ENCODE measurements at places on chromosomes 5 and 9. TPM values are rescaled to one million over a fixed set of nuclear protein-coding genes. Genes with fewer than 3 reads are reported as not detected.

The PIK3R1 gene
- total RNA-seq, result 70.9 TPM

The RETREG1 gene
- 14.9 TPM for total RNA-seq

The FYB1 gene
- total RNA-seq, result 24.4 TPM

The PCA3 gene
- 0.16 TPM for total RNA-seq

The CCNJL gene
- total RNA-seq, result 19.6 TPM

The RBM18 gene
- total RNA-seq, result 21.6 TPM

GRCh38 chr5:94830520-94830919, 212.1 kb downstream of the SLF1 start:
- H3K4me1 ChIP-seq, result no peaks in the 10 kb centered on the region
- H3K36me3 ChIP-seq, result peaks cover 33% of the 10 kb centered on the region
- H3K4me3 ChIP-seq, result no peak overlapping the region
- no peak for DNase-seq

- no peaks in the 10 kb centered on the region for H3K36me3 ChIP-seq
- no peak overlapping the region for H3K4me3 ChIP-seq
- H3K27me3 ChIP-seq, result no peaks in the 10 kb centered on the region
Measured at GRCh38 chr5:139183502-139183901, 14.7 kb downstream of the SIL1 start.

- no peak for DNase-seq
- no peaks in the 10 kb centered on the region for H3K36me3 ChIP-seq
- H3K4me1 ChIP-seq, result no peaks in the 10 kb centered on the region
Measured at GRCh38 chr9:76441551-76442322, 17.2 kb upstream of the GCNT1 start.

DNA sequence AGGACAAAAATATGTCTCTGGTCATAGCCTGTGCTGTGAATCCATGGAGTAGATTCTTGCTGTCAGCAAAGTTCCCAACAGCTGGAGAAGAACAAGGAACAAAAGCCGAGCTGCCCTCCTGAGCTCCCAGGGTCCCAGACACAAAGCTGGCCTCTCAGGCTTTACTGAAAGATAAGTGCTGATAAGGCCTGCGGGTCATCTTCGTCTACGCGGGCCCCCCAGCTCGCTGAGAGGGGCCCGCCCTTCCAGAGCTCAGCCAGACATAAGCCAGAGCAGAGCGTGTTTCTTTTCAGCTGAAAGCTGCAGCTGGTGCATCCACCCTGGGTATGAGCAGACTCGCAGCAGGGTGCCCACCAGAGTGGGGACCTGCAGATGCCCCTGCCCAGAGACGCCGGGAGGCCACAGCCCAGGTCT, 84.7 kb downstream of the HSD17B3 start:
- H3K27me3 ChIP-seq, result peaks cover 66% of the 10 kb centered on the region
- peak overlapping the region; percentile 5 for H3K27ac ChIP-seq
- H3K4me3 ChIP-seq, result no peak overlapping the region
- DNase-seq, result peak; percentile 78
- H3K4me1 ChIP-seq, result peaks cover 11% of the 10 kb centered on the region
- H3K36me3 ChIP-seq, result no peaks in the 10 kb centered on the region

DNA sequence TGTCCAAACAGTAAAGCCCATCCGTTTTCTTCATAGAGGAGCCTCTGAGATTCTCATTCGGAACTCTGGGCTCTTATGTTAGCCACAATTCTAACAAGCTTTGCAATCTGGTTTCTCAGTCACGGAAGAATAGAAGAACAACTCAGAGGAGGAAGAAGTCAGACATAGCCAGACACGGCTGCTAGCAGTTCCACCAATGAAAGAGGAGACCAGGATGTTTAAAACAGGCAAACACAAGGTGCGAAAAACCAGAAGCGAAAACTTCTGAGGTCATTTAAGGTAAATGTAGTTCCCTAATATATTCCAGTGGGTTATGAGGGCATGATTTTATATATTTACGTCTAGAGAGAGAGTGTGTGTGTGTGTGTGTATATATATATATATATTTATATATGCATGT, 34.1 kb upstream of the GDNF start:
- H3K36me3 ChIP-seq, result no peaks in the 10 kb centered on the region
- no peak overlapping the region for H3K4me3 ChIP-seq
- H3K27me3 ChIP-seq, result no peaks in the 10 kb centered on the region
- H3K4me1 ChIP-seq, result no peaks in the 10 kb centered on the region

DNA sequence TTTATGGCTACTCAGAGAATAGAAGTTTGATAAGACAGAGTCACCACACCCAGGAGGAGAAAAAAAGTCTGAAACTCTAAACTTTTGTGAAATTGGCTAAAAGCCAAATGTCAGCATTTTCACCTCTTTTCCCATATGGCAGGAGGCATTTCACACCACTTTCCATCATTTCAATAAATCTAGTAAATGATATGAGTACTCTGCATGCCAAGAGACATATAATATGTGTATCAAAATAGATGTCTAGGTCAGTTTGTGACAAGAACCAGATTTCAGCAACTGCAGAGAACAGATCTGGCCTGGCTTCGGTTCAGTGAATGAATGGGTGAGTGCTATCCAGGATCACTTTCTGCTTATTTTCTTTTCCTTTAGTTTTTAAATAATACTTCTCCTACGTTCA, 470.8 kb downstream of the ENC1 start:
- no peaks in the 10 kb centered on the region for H3K36me3 ChIP-seq
- H3K4me1 ChIP-seq, result no peaks in the 10 kb centered on the region
- H3K27ac ChIP-seq, result no peak overlapping the region
- H3K4me3 ChIP-seq, result no peak overlapping the region
- no peaks in the 10 kb centered on the region for H3K27me3 ChIP-seq

GRCh38 chr9:120944948-120945347, 18.4 kb upstream of the TRAF1 start:
- H3K4me3 ChIP-seq, result no peak overlapping the region
- no peak overlapping the region for H3K27ac ChIP-seq
- H3K36me3 ChIP-seq, result no peaks in the 10 kb centered on the region
- H3K4me1 ChIP-seq, result peaks cover 21% of the 10 kb centered on the region
- DNase-seq, result no peak

- no peaks in the 10 kb centered on the region for H3K36me3 ChIP-seq
Measured at GRCh38 chr9:37309136-37309535, 113.4 kb upstream of the GRHPR start.

DNA sequence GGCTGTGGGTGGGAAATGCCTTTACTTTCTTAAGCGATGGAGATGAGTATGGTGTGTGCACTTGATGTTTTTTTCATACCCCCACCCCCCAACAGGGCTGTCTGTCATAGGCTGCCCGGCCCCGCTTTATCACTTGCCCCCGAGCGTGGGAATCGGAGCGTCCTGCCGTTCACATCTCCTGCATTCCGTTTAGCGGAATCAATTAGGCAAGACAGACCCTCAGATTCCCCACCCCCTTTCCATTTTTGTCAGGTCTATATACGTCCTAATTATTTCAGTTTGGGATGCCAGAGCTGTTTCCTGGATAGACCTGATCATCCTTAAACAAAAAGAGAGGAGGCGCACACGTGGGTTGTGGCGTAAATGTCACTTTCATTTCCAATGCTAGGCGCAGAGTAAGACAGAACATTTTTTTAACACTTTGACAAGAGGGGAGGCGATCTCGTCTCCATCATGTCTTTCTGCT, 217.2 kb downstream of the MEF2C start:
- no peaks in the 10 kb centered on the region for H3K36me3 ChIP-seq
- peaks cover 100% of the 10 kb centered on the region for H3K27me3 ChIP-seq
- H3K4me1 ChIP-seq, result peaks cover 8% of the 10 kb centered on the region
- H3K27ac ChIP-seq, result no peak overlapping the region

- DNase-seq, result no peak
- H3K27ac ChIP-seq, result no peak overlapping the region
- no peak overlapping the region for H3K4me3 ChIP-seq
Measured at GRCh38 chr5:50401336-50401735, 39.8 kb downstream of the EMB start.

DNA sequence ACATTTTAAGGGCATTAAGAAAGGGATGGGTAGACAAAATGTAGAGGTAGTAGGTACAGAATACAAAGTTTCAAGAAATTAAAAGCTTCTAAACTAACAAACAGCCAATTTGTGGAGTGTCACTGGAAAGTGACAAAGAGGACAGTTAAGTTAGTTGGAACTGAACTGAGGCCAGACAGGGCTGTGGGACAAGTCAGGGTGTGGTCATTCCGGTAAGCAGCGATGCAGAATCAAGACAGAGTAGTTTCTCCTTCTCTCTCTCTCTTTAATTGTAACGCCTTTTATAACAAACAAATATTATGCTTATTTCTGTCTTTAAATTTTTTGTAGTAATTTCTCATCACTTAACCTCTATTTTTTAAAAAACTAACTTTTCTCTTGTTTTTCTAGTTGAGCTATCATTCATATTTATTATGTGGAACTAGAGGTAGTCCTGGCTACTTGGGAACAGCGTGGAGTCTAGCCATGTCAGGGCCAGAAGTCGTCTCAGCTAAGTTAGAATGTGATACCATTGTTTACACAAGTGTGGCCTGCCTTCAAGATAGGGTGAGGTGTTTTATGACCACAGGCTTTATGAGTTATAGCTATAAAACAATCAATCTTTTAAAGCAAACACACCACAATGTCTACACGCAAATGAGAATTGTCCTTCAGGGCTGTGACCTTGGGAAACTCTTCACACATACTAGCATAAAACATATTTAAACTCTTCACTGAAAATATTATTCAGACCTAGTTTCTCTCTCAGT, 115.3 kb upstream of the CDKN2B start:
- DNase-seq, result no peak
- no peaks in the 10 kb centered on the region for H3K27me3 ChIP-seq
- H3K4me1 ChIP-seq, result no peaks in the 10 kb centered on the region
- no peaks in the 10 kb centered on the region for H3K36me3 ChIP-seq
- H3K4me3 ChIP-seq, result no peak overlapping the region

- H3K36me3 ChIP-seq, result no peaks in the 10 kb centered on the region
- no peak overlapping the region for H3K27ac ChIP-seq
- peaks cover 13% of the 10 kb centered on the region for H3K4me1 ChIP-seq
- no peak for DNase-seq
Measured at GRCh38 chr5:135545099-135545498, 9.3 kb upstream of the NEUROG1 start.

DNA sequence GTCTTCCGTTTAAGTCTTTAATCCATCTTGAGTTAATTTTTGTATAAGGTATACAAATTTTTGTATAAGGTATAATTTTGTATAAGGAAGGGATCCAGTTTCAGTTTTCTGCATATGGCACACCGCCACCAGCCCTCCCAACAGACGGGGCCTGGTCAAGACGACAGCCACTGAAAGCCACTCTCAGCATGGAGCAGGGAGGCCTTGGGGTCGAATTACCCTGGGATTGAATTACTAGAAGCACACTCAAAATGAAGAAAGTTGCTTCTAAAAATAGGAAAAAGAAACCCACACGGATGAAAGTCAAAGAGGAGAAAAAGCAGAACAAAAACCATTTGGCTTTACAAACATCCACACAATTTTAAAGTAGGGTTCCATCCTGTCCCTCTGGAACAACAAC, 586.2 kb upstream of the ADAMTS16 start:
- H3K4me3 ChIP-seq, result no peak overlapping the region
- H3K4me1 ChIP-seq, result no peaks in the 10 kb centered on the region
- no peak overlapping the region for H3K27ac ChIP-seq
- DNase-seq, result no peak

DNA sequence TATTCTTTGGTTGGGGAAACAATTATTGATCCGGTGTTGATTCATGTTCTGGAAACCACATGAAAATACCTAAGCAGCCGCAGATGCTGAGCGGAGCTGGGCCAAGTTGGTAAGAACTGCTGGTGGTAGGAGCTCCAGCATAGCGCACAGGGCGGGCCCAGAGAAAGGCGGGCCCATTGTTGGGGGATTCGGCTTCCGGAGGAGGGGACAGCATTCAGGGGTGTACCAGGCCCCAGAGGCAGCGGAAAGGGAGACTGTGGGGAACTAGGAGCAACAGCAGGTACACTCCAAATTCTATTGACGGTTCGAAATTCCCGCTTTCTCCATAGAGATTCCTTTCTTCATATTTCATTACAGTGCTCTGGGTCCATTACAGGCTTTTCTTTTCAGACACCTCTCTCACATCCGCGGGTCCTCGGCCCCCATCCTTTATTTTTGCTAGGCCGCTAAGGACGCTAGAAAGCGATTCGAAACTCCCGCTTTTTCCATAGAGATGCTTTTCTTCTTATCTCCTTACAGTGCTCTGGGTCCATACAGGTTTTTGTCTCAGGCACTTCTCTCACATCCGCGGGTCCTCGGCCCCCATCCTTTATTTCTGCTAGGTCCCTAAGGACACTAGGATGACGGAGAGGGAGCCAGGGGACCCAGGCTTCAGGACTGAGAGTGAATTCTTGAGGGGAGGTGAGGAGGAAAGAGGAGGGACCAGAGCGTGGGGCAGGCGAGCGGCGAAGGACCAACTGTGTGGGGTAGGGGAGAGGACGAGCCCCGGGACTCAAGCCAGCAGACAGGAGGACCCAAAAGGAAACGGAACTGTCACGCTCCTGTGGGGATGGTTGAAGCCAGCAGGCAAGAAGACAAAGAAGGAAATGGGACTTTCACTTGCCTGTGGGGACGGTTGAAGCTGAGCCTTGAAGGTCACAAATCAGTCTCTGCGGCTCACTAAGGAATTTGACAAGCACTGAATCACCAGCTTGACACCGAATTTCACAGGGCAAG, at the start of gene CCDC152:
Gene CCDC152 (plus strand): TSS at position 213 of the 996 bp plus-strand sequence. CDS start 2,304 bp downstream, outside the sequence.
- peak within 1 kb of the TSS; percentile 4 for H3K4me3 ChIP-seq
- no peaks in the 10 kb centered on the region for H3K4me1 ChIP-seq
- H3K36me3 ChIP-seq, result no peaks in the 10 kb centered on the region
- peak; percentile 9 for DNase-seq
- no peak within 1 kb of the TSS for H3K27ac ChIP-seq

DNA sequence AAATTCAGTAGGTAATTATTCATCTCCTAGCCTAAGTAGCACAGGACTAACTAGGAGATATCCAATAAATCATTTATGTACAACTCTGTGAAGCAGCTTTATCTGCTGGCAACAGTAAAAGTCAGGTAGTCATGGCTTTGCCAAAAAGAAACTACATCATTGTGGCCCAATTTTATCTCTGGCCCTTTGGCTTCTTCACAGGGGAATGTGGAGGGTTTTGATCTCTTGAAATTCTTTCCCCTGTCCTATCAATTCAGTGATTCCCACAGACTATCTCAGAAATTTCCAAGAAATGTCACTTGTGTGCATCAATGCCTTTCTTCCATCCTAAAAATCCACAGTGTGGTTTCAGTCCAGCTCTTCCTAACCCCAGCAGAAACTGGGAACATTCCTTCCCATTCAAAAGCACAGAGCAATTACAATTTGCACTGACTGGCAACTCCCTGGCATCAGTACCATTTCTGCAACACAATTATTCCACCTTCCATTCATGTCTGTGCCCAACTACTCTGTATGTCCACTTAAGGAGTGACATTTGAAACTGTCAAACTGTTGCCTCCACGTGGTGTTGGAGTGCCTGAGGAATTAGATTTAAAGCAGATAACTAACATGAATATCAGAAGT, 6.6 kb downstream of the CDC14B start:
- H3K27me3 ChIP-seq, result no peaks in the 10 kb centered on the region
- H3K27ac ChIP-seq, result no peak overlapping the region
- H3K36me3 ChIP-seq, result no peaks in the 10 kb centered on the region
- no peak overlapping the region for H3K4me3 ChIP-seq
- no peak for DNase-seq
- H3K4me1 ChIP-seq, result no peaks in the 10 kb centered on the region

DNA sequence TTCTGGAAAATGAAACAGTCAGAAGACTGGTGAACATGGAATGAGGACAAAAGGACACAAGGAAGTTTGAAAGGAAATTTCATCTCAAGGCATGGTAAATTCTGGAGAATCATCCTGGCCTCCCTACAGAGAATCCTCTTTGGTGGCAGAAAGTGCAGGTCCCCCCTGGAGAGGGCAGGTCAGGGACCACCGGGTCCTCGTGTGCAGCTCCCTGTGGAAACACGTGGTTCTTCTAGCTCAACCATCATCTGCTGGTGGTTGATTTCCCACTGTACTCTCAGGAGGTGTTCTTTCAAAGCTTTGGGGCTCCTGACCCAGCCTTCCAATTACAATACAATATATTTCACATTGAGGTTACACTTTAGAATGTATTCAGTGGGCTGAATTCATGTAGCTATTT, 2.6 kb upstream of the GTF3C5 start:
- no peaks in the 10 kb centered on the region for H3K27me3 ChIP-seq
- no peak for DNase-seq
- H3K27ac ChIP-seq, result no peak overlapping the region
- H3K4me3 ChIP-seq, result no peak overlapping the region
- peaks cover 22% of the 10 kb centered on the region for H3K4me1 ChIP-seq
- no peaks in the 10 kb centered on the region for H3K36me3 ChIP-seq
